ENCODE measurements at places on chromosomes 3 and 15.

- no peak for DNase-seq
These were observed 118.2 kb upstream of the THBS1 start for GRCh38 chr15:39462691-39463090.

GRCh38 chr15:71743861-71744382 lies 66.4 kb upstream of the NR2E3 start:
- DNase-seq = peak; percentile 73

GRCh38 chr3:14404631-14405359 lies 2.4 kb downstream of the SLC6A6 start:
- no peak for DNase-seq

GRCh38 chr3:52283306-52283705 lies 4.3 kb upstream of the GLYCTK start:
- no peak for DNase-seq

- no peak for DNase-seq
These were observed 55.0 kb downstream of the SLC6A1 start for GRCh38 chr3:11047500-11047899.

DNA sequence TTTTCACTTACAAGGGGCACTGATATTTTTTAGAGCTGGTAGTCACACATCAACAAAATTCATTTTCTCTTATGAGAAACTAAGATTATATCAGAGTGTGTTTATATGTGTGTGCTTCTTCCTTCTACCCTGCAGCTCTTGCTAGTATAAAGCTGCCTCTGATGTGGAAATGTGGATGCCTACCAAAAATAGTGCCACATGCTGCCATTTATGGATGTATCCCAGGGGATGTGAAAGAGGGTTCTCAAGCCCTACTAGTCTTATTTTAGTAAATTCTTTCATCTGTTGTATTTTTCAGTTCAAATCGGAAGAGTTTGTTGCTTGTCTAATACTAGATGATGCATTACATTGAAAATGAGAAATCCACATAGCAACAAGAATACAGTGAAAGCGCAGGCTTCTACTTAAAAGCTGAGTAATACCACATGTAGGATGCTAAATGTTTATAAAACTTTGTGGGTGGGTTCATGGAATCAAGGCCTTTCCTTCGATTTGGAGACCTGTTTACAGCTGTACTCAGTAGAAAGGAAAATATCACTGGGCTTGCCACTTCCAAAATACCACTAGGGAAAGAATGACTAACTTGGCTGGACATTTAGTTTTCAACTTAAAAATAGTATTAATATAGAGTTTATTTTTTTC lies 399.2 kb downstream of the EPHA3 start:
- DNase-seq = no peak

DNA sequence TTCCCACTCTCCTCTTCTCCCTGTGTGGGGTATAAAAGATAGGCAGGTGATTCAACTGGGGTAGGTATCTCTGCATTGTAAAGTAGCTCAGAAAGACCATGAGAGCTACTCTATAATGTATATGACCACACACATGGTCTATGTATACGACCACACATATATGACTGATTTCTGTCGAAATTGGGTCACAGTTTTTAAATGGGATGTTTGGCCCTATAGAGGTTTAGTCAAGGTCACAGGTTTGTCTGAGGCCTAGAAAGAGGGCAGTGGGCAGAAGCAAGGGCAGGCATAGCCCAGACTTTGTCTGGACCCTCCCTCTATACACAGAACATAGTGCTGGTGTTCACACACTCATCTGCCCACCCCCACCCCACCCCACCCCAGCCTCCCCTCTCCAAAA lies 4.4 kb downstream of the LAMP3 start:
- DNase-seq = no peak

DNA sequence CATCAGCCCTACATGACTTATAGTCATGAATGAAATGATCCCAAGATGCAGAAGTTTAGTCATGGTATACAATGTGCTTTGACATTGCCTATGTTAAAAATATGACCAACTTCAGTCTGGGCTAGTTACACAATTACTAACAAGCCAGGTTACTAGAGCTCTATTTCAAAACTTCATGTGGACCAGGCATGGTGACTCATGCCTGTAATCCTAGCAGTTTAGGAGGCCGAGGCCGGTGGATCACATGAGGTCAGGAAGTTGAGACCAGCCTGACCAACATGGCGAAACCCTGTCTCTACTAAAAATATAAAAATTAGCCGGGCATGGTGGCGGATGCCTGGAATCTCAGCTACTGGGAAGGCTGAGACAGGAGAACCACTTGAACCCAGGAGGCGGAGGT lies 613.0 kb downstream of the CADM2 start:
- no peak for DNase-seq

- no peak for DNase-seq
These were observed 212.6 kb upstream of the SEMA6D start for GRCh38 chr15:47504624-47505256.

DNA sequence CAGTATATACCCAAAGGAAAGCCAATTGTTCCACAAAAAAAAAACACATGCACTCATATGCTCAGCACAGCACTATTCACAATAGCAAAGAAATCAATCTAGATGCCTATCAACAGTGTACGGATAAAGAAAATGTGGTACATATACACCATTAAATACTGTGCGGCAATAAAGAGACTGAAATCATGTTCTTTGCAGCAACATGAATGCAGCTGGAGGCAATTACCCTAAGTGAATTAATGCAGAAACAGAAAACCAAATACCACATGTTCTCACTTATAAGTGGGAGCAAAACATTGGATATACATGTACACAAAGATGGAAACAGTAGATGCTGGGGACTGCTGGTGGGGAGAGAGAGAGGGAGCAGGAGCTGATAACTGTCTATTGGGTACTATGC lies 124.2 kb upstream of the AADACL2 start:
- DNase-seq = no peak

GRCh38 chr15:43789409-43789808 lies 2.7 kb upstream of the SERF2 start:
- DNase-seq = no peak

DNA sequence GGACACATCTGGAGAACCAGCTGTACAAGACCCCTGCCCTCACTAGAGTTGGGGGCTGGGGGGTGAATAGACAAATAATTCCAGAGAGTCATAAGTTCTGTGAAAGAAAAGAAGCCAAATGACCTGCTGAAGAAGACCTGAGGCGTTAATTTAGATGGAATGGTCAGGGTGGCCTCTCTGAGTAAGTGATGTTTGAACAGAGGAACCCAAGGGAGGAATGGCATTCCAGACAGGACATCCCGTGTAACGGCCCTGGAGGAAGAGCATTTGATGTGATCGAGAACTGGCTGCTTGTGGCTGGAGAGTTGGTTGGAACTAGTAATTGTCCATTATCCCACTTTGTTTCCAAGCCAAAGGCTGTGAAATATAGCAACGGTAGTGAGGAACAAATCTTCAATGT lies 1.7 kb downstream of the NR2C2 start:
- DNase-seq = peak; percentile 26

DNA sequence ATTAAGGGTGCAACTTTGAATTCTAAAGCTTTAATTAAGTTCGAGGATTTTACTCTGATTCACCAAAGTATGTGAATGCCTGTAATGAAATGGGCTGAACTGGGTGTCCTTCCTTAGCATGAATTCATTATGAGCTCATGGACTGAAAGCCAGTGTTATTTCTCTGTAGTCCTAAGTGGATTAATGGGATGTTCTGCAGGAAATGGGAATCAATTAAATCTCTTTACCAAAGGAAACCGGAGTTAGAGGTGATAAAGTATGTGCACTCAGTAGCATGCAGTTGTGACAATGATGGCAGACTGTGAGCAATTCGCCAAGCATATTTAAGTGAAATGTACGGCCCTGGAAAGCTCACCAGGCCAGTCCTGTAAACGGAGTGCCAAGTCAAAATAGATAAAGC lies 138.7 kb downstream of the CHL1 start:
- no peak for DNase-seq

- DNase-seq = no peak
These were observed 77.4 kb upstream of the SEC13 start for GRCh38 chr3:10398341-10398740.

DNA sequence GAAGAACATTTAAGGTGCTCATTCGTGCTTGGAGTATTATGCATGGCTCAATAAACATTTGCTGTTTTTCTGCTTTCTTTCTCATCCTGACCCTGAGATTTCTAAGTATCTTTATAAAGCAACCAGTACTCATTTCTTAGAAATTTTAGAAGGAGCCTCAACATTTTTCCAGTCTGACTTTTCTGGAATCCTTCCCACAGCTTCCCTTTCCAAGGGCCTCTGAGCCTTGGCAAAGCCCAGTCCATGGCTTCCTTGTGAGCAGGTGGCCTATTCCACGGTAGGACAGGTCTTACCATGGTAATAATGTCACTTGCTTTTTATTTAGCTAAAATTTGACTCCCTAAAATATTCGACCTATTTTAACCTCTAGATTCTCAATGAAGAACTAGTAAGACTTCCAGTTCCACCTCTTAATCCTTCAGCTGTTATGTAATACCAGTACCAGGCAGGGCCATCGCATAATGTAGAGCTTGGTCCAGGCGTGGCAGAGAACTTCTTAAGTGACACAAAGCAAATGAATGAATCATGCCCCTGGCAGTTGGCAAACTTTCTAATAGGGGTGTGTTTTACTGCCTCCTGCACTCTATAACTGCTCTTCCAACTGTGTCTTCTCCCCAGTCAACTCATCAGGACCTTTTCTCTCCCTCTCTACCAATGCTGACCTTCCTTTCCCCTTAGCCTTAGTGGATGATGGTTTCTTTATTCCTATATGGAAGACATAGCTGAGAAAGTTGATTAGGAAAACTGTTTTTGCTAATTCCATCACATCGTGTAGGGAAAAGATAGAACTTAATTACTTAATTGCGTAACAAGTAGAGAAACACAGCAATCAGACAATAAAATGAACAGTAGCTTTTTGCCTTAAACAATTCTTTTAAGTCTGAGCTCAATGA lies 894 bp upstream of the TM4SF4 start:
- no peak for DNase-seq

GRCh38 chr15:38053776-38054175 lies 119.3 kb downstream of the TMCO5A start:
- no peak for DNase-seq

DNA sequence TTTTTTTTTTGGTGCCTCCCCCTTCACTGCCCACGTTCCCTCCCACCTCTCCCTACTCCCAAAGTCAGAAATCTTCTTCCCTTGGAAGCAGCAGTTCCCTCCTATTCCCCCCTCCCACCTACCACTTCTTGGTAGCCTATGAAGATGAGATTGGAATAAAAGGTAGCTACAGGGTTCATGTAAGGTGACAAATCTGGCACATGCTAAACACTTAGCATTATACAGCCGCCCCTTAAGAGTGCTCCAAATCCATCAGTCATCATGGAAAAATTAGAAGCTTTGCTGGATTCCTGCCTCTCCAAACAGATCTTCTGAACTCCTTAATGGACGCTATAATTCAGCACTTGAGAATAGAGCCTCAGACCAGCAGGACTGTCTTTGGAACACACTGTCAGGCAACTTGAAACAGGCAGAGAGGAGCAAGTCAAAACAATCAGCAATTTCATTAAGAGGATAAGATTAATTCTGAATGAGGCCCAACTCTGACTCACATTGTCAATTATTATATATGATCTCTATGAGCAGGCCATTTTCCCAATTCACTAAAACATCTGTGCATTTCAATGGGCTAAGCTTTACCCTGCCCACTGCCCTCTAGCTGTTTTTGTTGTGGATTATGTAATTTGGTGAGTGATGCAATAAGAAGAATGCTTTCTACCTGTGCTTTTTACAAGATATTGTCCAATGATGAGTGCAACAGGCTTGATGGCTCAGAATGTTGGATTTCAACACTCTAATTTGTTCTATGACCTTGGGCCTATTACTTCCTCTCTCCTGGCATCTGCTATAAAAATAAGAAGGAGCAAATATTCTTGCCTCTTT lies 34.6 kb upstream of the SPRED1 start:
- DNase-seq = no peak

GRCh38 chr15:57537488-57538264 lies 54.0 kb upstream of the MYZAP start:
- no peak for DNase-seq

DNA sequence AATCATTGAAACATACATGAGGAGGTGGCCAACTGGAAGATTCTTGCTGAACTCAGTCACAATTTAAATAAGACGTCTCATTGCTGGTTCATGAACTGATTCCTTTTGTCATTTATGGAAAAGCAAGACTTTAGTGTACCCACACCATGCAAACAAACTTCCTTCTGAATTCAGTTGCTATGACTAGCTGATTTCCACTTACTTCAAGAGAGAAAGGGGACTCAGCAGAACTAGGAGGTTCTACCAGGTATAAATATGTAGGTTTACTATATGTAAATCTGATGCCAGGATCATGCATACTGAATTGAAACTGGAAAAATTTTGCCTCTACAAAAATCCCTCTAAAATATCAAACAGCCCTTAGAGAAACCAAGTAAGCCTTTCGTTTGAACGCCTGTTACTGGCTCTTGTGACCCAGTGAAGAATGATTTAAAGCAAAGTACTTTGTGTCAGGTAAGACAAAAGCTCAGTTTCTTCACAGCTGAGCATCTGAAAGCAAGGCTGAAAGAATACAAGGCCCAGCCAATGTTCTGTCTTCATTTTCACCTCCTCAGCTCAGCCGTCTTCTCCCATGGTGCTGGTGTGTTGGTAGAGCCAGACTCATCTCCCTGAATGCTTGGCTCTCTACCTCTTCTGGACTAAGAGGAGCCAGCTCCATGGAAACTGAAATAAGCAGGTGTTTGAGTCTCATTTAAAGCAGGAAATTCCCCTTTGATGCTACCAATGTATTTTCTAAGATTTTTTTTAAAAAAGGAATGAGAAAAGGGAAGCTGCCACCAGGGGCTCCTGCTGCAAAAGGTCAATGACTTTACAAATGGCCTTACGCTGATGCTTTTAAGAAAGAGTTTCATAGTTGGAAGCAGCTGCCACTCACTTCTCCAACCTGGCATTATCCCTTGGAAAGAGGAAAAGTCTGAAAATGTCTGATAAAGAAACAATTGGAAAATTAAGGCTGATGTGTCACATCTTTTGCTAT lies 301.6 kb downstream of the EFHB start:
- DNase-seq = no peak

- no peak for DNase-seq
These were observed 48.0 kb upstream of the TSPAN3 start for GRCh38 chr15:77118882-77119321.

DNA sequence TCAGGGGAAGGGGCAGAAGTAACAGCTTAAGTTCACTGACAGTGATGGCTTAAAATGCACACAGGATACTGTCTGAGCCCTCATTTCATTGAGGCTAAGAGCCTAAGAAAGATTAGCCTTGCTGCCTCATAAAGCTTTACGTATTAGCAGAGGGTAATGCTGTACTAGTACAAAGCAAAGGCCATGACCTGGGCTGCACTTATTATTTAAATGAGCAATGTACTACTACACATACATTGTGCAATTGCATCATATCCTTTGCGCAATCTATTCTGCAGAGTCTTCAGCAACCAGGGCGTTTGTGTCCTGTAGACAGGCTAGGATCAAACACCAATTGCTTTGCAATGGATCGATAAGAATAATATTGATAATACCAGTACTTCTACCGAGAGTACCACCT lies 221.8 kb downstream of the TPRG1 start:
- DNase-seq = no peak

- DNase-seq = no peak
These were observed 29.6 kb upstream of the RBP2 start for GRCh38 chr3:139505829-139506386.
